ENCODE measurements at places on chromosomes 5 and 9. TPM values are rescaled to one million over a fixed set of nuclear protein-coding genes. Genes with fewer than 3 reads are reported as not detected.

DNA sequence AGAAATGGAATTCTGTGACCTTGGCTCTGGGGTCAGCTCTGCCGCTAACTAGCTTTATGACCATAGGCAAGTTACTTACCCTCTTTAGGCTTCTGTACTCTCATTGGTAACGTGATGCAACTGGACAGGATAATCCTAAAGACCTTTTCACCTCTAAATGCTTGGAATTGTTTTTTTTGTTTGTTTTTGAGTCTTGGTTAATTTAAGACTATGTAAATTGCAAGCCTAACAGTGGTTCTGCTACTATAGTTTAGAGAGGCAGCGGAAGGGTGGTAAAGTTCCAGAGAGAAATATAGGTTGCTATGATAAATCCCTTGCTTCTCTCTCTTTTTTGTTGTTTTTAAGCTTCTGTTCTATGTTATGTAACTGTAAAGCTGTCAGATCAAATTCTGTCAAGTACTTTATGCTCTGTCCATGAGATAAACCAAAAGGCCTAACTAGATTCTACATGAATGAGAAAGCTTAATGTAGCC is 17.6 kb downstream of the FAM169A start:
- no peaks in the 10 kb centered on the region for H3K27me3 ChIP-seq
- no peak for DNase-seq
- no peak overlapping the region for H3K4me3 ChIP-seq
- H3K4me1 ChIP-seq, result peaks cover 13% of the 10 kb centered on the region

Gene CKMT2
- total RNA-seq, result not detected

DNA sequence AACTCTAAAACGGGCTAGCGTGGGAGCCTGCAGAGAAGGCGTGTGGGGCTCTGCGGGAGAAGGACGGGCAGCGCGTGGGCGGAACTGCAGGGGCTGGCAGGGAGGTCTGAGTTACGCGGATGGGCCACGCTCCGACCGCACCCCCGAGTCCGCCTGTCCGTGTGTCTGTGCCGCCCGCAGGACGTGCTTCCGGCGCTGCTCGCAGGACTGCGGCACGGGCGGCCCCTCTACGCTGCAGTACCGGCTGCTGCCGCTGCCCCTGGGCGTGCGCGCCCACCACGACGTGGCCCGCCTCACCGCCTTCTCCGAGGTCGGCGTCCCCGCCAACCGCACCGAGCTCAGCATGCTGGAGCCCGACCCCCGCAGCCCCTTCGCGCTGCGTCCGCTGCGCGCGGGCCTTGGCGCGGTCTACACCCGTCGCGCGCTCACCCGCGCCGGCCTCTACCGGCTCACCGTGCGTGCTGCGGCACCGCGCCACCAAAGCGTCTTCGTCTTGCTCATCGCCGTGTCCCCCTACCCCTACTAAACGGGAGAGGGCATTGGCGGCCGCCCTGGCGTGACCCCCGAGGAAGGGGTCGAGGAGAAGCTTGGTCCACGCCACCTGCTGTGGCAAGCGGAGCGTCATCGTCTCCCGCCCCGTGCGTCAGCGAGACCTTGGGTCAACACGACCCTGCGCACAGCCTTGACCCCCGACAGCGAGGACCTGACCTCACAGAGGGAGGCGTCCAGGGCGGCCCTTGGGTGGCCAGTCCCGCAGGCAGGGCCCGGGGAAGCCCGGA is 11.4 kb upstream of the ASS1 start:
- H3K27me3 ChIP-seq, result peaks cover 28% of the 10 kb centered on the region
- no peak overlapping the region for H3K27ac ChIP-seq
- peak; percentile 81 for DNase-seq
- H3K4me1 ChIP-seq, result no peaks in the 10 kb centered on the region
- H3K36me3 ChIP-seq, result no peaks in the 10 kb centered on the region

- H3K4me1 ChIP-seq, result peaks cover 1% of the 10 kb centered on the region
- no peak overlapping the region for H3K27ac ChIP-seq
- peaks cover 22% of the 10 kb centered on the region for H3K27me3 ChIP-seq
- peak; percentile 21 for DNase-seq
These were observed 74.2 kb upstream of the GRAMD2B start for GRCh38 chr5:126348855-126349635.

GRCh38 chr9:6000955-6001354 is 14.5 kb downstream of the RANBP6 start:
- DNase-seq, result no peak
- peaks cover 19% of the 10 kb centered on the region for H3K4me1 ChIP-seq
- no peaks in the 10 kb centered on the region for H3K27me3 ChIP-seq
- no peak overlapping the region for H3K4me3 ChIP-seq
- peaks cover 9% of the 10 kb centered on the region for H3K36me3 ChIP-seq
- no peak overlapping the region for H3K27ac ChIP-seq

DNA sequence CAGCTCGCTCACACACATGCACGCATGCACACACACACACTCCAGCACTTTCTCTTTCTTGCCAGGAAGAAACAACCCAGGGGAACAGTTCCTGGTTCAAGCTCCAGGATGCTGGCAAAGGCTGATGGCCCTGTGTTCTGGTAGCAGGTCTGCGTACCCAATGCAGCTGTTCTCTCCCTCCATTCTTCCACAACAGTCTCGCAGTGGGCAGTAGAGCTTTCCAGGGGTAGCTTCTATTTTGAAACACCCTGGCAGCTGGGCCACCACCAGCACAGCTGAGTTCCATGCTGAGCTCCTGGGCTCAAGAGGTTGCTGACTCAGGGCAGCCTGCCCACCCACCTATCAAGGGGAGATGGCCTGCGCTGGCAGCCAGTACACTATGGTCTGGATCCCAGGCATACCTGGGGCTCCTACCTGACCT is 4.7 kb downstream of the VDAC1 start:
- no peaks in the 10 kb centered on the region for H3K27me3 ChIP-seq
- H3K4me3 ChIP-seq, result no peak overlapping the region
- DNase-seq, result no peak

DNA sequence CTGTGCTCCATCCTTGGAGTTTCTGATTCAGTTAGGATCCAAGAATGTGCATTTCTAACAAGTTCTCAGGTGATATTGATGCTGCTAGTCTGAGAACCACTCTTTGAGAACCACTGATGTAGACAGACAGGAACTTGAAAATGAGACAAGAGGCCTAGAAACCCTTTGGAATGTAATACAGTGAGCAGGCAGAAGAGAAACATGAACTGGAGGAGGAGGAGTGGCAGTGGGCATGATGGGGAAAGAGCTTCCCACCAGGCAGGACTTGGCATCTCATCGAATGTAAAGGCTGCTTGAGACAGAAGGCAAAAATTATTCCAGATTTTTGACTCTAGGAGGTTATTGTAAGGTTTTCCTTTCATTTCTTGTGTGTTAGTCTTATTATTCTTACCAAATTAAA is 295.8 kb upstream of the SGCD start:
- no peaks in the 10 kb centered on the region for H3K4me1 ChIP-seq
- no peak overlapping the region for H3K4me3 ChIP-seq
- no peak for DNase-seq
- no peaks in the 10 kb centered on the region for H3K27me3 ChIP-seq

DNA sequence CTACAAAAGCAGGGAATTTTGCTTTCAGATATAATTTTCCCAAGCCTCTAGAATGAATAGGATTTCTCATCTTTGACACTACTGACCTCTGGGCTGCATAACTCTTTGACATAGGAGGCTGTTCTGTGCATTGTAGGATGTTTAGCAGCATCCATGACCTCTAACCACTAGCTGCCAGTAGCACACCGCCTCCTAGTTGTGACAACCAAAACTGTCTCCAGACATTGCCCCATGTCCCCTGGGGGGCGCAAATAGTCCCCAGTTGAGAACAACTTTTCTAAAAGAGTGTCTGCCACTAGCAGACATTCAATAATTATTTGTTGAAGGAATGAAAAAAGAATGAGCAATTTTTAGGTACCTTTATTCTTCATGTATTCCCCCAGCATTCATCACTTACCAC is 51.8 kb downstream of the POU4F3 start:
- peaks cover 7% of the 10 kb centered on the region for H3K27me3 ChIP-seq
- no peak overlapping the region for H3K27ac ChIP-seq
- no peak for DNase-seq
- H3K4me1 ChIP-seq, result no peaks in the 10 kb centered on the region
- H3K4me3 ChIP-seq, result no peak overlapping the region
- no peaks in the 10 kb centered on the region for H3K36me3 ChIP-seq

DNA sequence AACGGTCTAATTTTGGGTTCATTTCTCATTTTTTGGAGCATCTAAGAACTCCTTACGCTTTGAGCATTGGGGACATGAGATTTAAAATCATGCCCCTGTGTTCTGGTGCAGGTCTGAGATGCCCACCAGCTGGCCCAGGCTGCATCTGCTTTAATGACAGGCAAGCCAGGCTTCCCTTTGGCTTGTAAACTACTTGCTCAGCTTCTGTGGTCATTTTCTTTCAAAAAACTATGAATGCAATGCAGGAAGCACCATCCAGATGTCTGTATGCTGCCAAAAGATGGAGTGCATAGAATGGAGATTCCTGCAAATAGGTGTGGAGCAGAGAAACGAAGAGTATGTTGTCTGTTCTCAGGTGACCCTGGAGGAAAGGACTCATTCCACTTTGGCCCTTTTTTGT is 399.9 kb upstream of the ADAMTSL1 start:
- H3K4me3 ChIP-seq, result no peak overlapping the region
- no peaks in the 10 kb centered on the region for H3K27me3 ChIP-seq
- H3K27ac ChIP-seq, result no peak overlapping the region
- no peak for DNase-seq

Gene FBXW2
- 87.9 TPM for total RNA-seq

- DNase-seq, result no peak
- no peaks in the 10 kb centered on the region for H3K36me3 ChIP-seq
- no peak overlapping the region for H3K4me3 ChIP-seq
- no peaks in the 10 kb centered on the region for H3K4me1 ChIP-seq
- H3K27me3 ChIP-seq, result peaks cover 1% of the 10 kb centered on the region
These were observed 216.3 kb downstream of the TTLL11 start for GRCh38 chr9:121876658-121877271.

DNA sequence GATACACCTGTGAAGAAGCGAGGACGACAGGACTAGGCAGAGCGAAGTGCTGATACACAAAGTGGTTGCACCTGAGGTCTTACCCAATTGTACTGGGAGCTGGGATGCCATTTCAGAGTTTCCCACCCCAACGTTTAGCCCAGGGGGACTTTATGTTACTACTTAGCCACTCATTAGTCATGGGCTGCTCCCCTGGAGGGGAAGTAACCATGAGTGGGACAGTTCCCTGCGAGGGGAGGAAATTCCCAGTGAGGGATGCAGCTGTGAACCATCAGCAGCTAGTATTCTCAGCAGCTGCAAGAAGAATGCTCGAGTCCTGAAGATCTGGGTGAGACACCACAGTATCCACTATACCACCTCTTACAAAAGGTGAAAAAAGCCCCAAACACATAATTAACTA is 93.7 kb upstream of the ACTBL2 start:
- no peak overlapping the region for H3K27ac ChIP-seq
- H3K27me3 ChIP-seq, result peaks cover 5% of the 10 kb centered on the region
- DNase-seq, result no peak
- no peaks in the 10 kb centered on the region for H3K4me1 ChIP-seq
- H3K36me3 ChIP-seq, result no peaks in the 10 kb centered on the region

- H3K4me3 ChIP-seq, result no peak overlapping the region
- no peak for DNase-seq
- H3K27ac ChIP-seq, result no peak overlapping the region
- H3K27me3 ChIP-seq, result no peaks in the 10 kb centered on the region
These were observed 165.3 kb upstream of the GAS1 start for GRCh38 chr9:87112656-87113055.

Gene PCDHGA10
- 0.21 TPM for total RNA-seq

DNA sequence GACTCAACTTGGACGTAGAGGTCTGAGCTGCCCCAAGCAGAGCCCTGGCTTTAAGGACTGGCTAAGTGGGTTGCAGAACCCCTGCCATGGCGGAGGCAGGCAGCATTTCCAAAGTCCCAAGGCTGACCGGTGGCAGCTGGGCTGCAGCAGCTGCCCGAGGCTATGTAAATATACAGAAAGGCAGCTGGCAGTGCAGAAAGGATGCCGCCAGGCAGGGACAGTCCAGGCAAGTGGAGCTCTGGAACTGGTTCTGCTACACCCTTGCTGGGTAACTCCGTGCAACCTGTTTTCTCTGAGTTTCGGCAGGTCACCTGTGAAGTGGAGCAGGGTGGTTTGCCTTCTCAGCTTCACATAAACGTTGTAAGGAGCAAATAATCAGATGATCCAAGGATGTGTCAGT is 46.0 kb downstream of the SHB start:
- peaks cover 2% of the 10 kb centered on the region for H3K27me3 ChIP-seq
- no peaks in the 10 kb centered on the region for H3K36me3 ChIP-seq
- H3K4me3 ChIP-seq, result no peak overlapping the region
- DNase-seq, result no peak

DNA sequence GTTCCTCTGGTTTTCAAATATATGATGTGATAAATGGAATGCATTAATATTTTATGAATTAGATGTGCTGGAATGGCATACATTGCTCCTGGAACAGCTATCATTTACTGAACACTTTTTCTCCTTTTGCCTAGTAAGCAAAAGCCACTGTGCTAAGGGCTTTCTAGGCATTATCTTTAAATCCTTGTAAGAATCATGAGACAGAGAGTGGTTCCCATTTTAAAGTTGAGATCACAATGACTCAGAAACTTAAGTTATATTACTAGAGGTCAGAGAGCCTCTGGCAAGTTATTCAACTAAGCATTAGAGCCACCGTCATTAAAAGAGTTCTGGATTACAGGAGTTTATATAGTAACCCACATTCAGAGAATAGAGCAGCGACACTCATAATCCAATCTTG is 26.7 kb upstream of the FSD1L start:
- H3K36me3 ChIP-seq, result no peaks in the 10 kb centered on the region
- DNase-seq, result no peak
- H3K27me3 ChIP-seq, result peaks cover 7% of the 10 kb centered on the region
- peaks cover 9% of the 10 kb centered on the region for H3K4me1 ChIP-seq
- no peak overlapping the region for H3K27ac ChIP-seq

DNA sequence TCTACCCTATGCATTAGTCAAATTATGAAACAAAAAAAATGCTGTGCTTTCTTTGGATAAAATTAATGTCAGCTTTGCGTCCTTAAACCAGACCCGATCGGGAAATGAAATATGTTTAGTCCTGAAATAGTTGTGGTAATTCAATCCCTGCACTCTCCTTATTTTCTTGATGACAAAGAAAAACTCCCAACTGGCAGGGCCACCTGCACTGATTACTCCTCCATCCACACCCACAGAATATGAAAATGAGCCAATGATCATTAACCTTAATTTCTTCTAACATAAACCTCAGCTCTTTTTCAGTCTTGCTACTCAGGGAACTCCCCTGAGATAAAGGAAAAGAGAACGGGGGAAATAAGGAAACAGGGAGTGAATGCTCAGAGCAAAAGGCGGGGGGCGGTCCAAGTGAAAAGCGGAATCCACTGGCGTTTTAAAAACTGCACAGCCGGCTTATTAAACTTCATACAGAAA is 245.3 kb downstream of the BNC2 start:
- no peaks in the 10 kb centered on the region for H3K27me3 ChIP-seq
- no peak overlapping the region for H3K4me3 ChIP-seq
- H3K36me3 ChIP-seq, result no peaks in the 10 kb centered on the region

Gene CDKN2B-AS1
- 0.42 TPM for total RNA-seq

Gene RNF180
- total RNA-seq, result not detected

DNA sequence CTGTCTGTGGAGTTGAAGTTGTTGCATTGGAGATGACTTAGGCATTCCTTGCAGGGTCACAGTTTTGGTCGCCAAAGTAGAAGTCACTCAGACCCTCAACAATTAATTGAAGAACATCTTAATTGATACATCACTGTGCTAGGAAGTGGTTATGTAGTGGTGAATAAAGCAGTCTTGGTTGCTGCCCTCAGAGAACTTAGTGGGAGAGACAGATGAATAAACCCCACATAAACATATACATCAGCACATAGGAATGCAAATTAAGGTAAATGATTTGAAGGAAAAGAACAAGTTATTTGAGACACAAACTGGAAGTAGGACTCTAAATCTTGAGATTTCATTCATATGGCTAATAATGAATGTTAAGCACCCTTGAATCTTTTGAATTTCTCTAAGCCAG is 25.7 kb downstream of the FAM174A start:
- H3K4me3 ChIP-seq, result no peak overlapping the region
- H3K27me3 ChIP-seq, result no peaks in the 10 kb centered on the region
- peaks cover 10% of the 10 kb centered on the region for H3K36me3 ChIP-seq
- no peaks in the 10 kb centered on the region for H3K4me1 ChIP-seq
- no peak for DNase-seq
- H3K27ac ChIP-seq, result no peak overlapping the region

Measured in activated CD4-positive, alpha-beta T cell treated with anti-CD3 and anti-CD28 coated beads, Interleukin-2, amount 10 ng/mL, durations not matched to agents 24 days and 14 days (primary cell).